ENCODE measurements at places on chromosomes 16 and 17. TPM values are rescaled to one million over a fixed set of nuclear protein-coding genes. Genes with fewer than 3 reads are reported as not detected.

DNA sequence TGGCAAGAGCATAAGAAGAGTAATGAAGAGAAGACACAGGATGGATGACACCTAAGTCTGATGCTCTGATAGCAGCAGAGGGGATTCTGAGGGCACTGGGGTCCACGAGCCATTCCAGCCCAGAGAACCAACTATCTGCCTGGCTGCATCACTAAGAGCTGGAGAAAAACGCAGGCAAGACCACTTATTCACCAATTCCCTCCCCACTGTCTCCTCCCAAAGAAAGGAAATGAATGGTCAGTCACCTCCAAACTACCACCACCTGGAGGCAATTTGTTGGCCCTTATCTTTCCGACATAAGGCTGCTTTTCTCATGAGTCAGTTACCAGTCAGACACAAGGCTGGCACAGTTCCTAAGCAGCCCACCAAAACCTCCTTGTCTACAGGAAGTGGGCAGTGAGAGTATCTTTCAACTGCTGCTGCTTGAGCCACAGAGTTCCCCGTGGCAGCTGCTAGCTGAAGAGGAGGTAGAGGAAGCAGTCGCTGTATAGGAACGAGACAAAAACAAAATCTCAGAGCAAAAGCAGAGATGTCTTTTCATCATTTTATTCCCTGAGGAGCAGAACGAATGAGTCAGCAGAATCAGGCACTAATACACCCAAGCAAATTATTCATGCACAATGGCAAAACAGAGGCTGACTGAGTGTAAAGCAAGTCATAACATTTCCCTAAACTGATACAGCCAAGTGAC lies 111.1 kb downstream of the SMG6 start:
- no peak for DNase-seq

Gene GAS2L2
- polyA plus RNA-seq, result not detected

Gene TNFRSF13B
- polyA plus RNA-seq, result 0.25 TPM

Gene TMC7
- polyA plus RNA-seq, result 1.9 TPM

Gene LPCAT2
- 20.9 TPM for polyA plus RNA-seq

- DNase-seq, result no peak
Measured at GRCh38 chr16:19875900-19876299, 8.7 kb downstream of the GPRC5B start.

Gene GNG13
- not detected for polyA plus RNA-seq

- DNase-seq, result no peak
Measured at GRCh38 chr16:85330006-85330693, 217.9 kb upstream of the CIBAR2 start.

Gene BIRC5
- polyA plus RNA-seq, result 13.6 TPM

Gene IL17C
- polyA plus RNA-seq, result not detected

DNA sequence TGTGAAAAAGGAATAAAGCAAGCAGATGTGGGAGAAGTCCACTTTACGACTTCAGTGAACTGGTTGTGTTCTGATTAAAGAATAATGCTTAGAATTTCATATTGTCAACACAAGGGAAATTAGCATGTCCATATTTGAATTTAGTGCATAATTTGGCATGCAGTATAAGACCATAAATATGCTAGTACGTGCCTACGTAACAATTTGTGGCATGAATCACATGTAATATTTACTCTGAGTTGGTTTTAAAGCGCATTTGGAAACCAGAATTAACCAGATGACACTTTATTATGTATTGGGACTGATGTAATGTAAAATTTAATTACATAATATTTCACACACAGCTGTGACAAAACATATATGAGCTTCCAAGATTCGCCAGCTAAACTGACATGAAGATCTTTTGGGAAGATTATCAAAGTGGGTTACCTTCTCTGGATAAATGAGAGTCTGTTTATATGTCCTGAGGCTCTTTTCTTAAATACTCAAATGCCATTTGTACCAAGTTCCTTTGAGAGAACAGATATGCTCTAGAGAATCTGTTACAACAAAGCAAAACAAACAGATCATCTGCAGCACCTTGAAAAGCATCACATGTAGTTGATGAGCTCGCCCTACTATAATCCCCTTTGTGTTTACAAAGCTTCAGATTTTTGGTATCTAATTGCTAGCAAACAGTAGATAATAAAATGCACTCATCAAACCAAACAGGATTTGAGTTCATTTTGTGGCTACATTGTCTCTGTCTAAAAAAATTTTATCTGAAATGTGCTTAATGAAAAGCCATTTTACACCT lies 1468.6 kb downstream of the CDH11 start:
- DNase-seq, result no peak

DNA sequence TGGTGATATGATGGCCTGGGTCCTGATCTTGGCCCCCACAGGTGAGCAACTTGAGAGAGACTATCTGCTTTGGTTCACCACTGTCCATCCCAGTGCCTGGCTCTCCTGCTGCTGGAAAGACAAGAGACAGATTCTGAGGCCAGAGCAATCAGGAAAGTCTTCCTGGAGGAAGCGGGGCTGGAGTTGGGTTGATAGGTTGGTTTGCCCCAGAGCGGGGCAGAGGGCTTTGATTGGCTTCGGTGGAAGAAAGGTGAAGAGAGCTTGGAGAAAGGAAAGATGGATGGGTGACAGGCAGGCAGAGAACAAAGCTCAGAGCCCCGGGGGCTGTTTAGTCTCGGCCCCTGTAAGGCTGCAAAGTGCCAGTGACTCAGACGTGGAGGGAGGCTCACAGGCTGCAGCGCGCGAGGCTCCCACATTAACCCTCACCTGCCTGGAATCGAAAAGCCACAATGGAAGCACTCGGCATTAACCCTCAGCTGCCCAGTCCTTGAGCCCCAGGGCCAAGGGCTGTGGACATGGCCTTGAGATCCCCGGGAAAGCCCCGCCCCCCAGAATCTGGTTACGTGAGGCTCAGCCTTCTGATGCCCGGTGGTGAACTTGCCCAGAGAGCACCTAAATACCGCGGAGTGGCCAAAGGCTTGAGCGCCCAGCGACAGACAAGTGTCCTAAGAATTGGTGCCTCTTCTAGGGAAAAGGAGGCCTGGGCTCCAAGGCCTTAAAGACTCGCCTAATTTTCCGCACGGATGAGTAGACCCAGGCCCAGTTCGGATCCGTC lies 996 bp upstream of the CPNE2 start:
- DNase-seq, result no peak

DNA sequence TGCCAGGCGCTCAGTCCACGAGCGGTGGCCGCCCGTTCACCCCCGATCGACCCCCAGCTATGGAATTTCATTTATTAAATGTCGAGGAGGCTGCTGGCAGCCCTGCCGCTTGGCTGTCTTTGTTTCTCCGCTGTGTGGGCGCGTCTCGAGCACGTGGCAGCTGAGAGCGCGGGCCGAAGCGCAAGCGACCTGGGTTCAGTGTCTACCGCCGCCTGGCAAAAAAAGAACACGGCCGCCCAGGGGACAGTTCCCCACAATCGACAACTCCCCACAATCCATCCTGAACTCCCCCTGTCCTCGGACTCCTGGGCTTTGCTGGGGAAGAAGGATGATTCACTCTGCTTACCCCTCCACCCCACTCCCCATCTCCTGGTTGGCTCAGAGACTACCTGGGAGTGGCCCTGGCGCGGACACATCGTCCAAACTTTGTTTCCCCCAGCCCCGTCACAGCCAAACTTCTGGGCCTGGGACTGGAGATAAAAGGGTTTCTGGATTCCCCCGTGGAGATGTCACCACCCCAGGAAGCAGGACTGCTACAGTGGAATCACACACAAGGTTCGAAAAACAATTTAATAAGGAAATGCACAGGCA lies 1.7 kb upstream of the ANKRD13B start:
- peak; percentile 80 for DNase-seq

DNA sequence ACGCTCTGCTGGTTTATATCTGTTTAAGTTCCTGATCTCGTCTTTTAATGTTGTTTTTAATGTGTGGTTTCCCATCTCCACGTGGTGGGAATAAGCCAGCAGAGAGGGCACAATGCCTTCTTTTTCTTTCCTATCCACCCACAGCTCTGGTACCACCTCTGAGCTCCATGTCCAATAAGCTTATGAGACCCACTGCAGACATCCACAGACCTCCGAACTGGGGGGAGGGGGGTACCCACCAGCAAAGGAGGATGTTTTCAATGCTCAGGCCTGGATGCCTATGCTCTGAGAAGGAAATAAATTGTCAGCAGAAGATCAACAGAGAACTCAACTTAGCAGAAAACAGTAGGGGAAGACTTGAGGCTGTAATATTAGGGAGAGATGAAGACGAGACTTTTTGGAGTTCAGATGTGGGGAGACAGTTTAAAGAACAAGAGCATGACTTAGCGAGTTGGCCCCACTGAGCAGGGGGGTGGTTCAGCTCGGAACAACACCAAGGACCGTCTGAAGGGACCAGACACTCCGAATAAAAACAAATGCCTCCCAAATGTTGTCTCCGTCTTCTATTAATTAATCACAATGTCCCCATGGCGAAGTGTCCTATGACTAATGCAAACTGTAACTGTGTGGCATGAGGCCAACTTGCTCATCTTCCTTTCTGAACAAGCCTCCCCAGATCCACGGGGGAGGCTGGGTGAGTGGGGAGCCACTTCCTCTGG lies 62.7 kb downstream of the GAS7 start:
- peak; percentile 72 for DNase-seq

Gene HEATR9
- not detected for polyA plus RNA-seq

GRCh38 chr16:74438492-74438979 lies 17.3 kb upstream of the CLEC18B start:
- no peak for DNase-seq

Gene CD300LB
- polyA plus RNA-seq, result 0.23 TPM

DNA sequence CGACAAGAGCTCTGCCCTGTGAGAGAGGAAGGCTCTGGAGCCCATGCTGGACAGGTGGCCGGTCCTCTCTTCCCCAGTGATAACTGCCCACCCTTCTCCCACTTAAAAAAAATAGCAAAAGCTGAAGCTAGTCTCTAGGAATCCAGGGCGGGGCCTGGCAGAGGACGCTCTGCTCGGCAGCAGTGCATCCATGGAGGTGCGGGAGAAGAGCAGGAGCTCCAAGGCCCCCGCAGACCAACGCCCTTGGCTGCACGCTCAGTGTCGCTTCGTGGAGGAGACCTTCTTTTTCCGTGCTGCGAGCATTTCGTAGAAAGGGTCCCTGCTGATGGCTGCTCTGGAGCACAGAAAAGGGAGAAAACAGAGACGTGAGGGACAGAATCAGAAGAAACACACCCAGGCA lies 98.6 kb upstream of the DNAH17 start:
- DNase-seq, result no peak

DNA sequence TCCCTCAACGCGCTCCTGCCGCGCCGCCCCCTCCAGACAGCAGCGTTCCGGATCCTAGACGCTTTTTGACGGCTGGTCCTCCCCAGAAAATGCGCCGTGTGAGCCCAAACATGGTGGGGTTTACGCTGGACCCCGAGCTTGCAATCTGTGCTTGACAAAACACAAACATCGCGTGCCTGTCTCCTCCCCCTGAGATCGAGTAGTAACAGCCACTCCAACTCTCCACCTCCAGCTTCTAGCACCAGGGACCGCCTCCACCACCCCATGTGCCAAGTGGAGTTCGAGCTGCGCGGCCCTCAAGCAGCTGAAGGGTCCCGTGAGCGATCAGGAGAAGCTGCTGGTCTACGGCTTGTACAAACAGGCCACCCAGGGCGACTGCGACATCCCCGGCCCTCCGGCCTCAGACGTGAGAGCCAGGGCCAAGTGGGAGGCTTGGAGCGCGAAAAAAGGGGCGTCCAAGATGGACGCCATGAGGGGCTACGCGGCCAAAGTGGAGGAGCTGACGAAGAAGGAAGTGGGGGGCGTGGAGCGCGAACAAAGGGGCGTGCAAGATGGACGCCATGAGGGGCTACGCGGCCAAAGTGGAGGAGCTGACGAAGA lies 656 bp upstream of the GEMIN4 start:
- DNase-seq, result peak; percentile 76

- peak; percentile 23 for DNase-seq
Measured at GRCh38 chr17:47733047-47733673, at the start of gene TBX21. Gene TBX21 (plus strand): TSS chr17:47733236. CDS start chr17:47733455, 219 bp downstream.

GRCh38 chr17:17758941-17759563 lies 77.7 kb downstream of the SREBF1 start:
- no peak for DNase-seq

DNA sequence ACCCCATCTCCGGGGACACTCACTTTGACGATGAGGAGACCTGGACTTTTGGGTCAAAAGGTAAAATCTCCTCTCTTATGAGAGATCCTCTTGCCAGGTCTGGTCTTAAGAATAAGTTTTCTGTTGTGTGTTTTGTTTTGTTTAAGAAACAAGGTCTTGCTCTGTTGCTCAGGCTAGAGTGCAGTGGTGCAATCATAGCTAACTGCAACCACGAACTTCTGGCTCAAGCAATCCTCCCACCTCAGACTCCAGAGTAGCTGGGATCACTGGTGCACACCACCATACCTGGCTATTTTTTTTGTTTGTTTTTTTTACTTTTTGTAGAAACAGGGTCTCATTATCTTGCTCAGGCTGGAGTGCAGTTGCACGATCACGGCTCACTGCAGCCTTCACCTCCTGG lies 4.1 kb downstream of the MMP25 start:
- DNase-seq, result no peak

- DNase-seq, result no peak
Measured at GRCh38 chr16:56728027-56728426, 1.9 kb upstream of the NUP93 start.

Gene C17orf113
- polyA plus RNA-seq, result 1.8 TPM

- DNase-seq, result no peak
Measured at GRCh38 chr16:3434373-3434772, 8.9 kb downstream of the ZNF597 start.

DNA sequence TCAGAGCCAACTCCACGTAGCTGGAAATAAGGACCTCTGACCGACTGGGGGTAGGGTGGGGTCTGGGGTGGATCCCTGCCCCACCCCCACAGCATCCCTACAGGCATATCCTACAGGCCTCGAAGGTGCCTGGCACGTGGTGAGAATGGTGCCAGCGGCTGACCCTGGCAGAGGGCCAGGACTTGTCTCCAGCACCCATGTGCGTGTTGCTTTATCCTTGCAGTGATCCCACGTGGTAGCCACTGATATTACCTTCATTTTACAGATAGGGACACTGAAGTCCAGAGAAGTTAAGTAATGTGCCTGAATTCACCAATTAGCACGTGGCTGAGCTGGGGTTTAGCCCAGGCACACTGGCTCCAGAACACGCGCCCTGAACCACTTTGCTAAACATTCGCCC lies 8.3 kb downstream of the ITGAD start:
- DNase-seq, result no peak

Gene C16orf92
- not detected for polyA plus RNA-seq

Gene SLC12A3
- 0.05 TPM for polyA plus RNA-seq

GRCh38 chr16:84893849-84894599 lies 74.2 kb downstream of the CRISPLD2 start:
- no peak for DNase-seq

DNA sequence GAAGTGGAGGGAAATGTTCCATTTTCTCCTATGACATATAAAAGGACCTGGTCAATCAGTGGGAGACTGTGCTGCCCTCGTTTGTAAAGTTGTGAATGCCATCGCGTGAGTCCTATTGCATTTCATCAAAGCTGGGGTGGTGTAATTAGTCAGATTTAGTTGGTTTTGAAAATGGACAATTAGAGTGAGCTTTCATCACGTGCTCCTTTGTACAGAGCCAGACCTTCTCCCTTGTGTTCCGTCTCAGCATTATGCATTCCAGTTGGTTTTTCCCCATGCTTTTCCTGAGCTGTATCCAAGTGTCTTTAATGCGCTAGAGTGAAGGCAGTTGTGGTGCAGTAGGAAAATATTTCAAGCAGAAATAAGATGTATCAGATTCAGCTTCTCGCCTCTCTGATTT lies 10.4 kb downstream of the SEC14L1 start:
- peak; percentile 49 for DNase-seq
